Type B pancreatic cell (in vitro differentiated cells): ENCODE measurements at places on chromosomes 5 and 9. TPM values are rescaled to one million over a fixed set of nuclear protein-coding genes. Genes with fewer than 3 reads are reported as not detected.

ADGRD2 gene
- total RNA-seq: 0.21 and 0.31 TPM in 2 replicates

IL3 gene
- not detected in 2 replicates for total RNA-seq

SLC36A1 gene
- 15.5 and 18.2 TPM in 2 replicates for total RNA-seq

HMCN2 gene
- 0.12 and 0.86 TPM in 2 replicates for total RNA-seq

WDR70 gene
- total RNA-seq: 33.4 and 50.2 TPM in 2 replicates

OR1J2 gene
- total RNA-seq: not detected in 2 replicates

HTR1A gene
- 0.90 and 1.1 TPM in 2 replicates for total RNA-seq

PCDHGA1 gene
- total RNA-seq: 0.31 and 0.74 TPM in 2 replicates

TJP2 gene
- 85.2 and 187 TPM in 2 replicates for total RNA-seq

LIFR gene
- total RNA-seq: 15.6 and 32.7 TPM in 2 replicates

KCNN2 gene
- total RNA-seq: 12.5 and 15.4 TPM in 2 replicates

CDH6 gene
- 13.2 and 127 TPM in 2 replicates for total RNA-seq

ANKDD1B gene
- 0.93 and 1.6 TPM in 2 replicates for total RNA-seq

WDR38 gene
- total RNA-seq: 0.75 TPM in 1 of 2 replicates, not detected in the other

LRRC26 gene
- 0.77 and 1.4 TPM in 2 replicates for total RNA-seq

DND1 gene
- total RNA-seq: 1.6 and 2.6 TPM in 2 replicates

ASPN gene
- total RNA-seq: 1.3 TPM in 1 of 2 replicates, not detected in the other

CCDC192 gene
- 0.31 and 2.0 TPM in 2 replicates for total RNA-seq

CTNNAL1 gene
- 29.7 and 36.0 TPM in 2 replicates for total RNA-seq

MTRR gene
- 33.7 and 49.3 TPM in 2 replicates for total RNA-seq

LHFPL2 gene
- 17.9 and 35.3 TPM in 2 replicates for total RNA-seq

EDIL3 gene
- total RNA-seq: 15.4 and 19.1 TPM in 2 replicates

PCDHB14 gene
- 3.1 and 3.7 TPM in 2 replicates for total RNA-seq

MGAT4B gene
- 169 and 211 TPM in 2 replicates for total RNA-seq

CEL gene
- 4.5 and 4.9 TPM in 2 replicates for total RNA-seq

CYSRT1 gene
- 0.86 and 1.5 TPM in 2 replicates for total RNA-seq

CRB2 gene
- total RNA-seq: 1.1 and 61.1 TPM in 2 replicates

FGF10 gene
- total RNA-seq: 1.5 and 9.8 TPM in 2 replicates

LCN12 gene
- 7.9 and 8.3 TPM in 2 replicates for total RNA-seq

GMCL2 gene
- total RNA-seq: not detected in 2 replicates

TMEM215 gene
- total RNA-seq: 0.27 TPM in 1 of 2 replicates, not detected in the other

CDH18 gene
- total RNA-seq: 17.8 and 20.2 TPM in 2 replicates

SLC46A2 gene
- 0.14 TPM in 1 of 2 replicates, not detected in the other for total RNA-seq

TMEFF1 gene
- 9.5 and 30.5 TPM in 2 replicates for total RNA-seq

C6 gene
- total RNA-seq: 1.2 and 2.3 TPM in 2 replicates

DELE1 gene
- total RNA-seq: 45.7 and 67.9 TPM in 2 replicates

KIF4B gene
- total RNA-seq: 0.14 and 0.17 TPM in 2 replicates

ANKRD34B gene
- 0.07 and 0.19 TPM in 2 replicates for total RNA-seq

SPATA31D4 gene
- total RNA-seq: not detected in 2 replicates

POMT1 gene
- total RNA-seq: 48.7 and 55.4 TPM in 2 replicates

CA9 gene
- total RNA-seq: 1.5 TPM in 1 of 2 replicates, not detected in the other

TAS2R1 gene
- not detected in 2 replicates for total RNA-seq

TXNDC8 gene
- not detected in 2 replicates for total RNA-seq

N4BP3 gene
- total RNA-seq: 6.6 and 11.2 TPM in 2 replicates

PCDHB5 gene
- total RNA-seq: 7.3 and 28.8 TPM in 2 replicates

BAG1 gene
- total RNA-seq: 92.6 and 113 TPM in 2 replicates

PCDHGB3 gene
- 0.39 and 1.2 TPM in 2 replicates for total RNA-seq

CDC25C gene
- 4.1 and 17.2 TPM in 2 replicates for total RNA-seq

GDNF gene
- total RNA-seq: 0.98 and 5.7 TPM in 2 replicates

ZNF79 gene
- total RNA-seq: 14.1 and 18.7 TPM in 2 replicates

NSMF gene
- total RNA-seq: 51.2 and 67.8 TPM in 2 replicates

SLC36A2 gene
- total RNA-seq: not detected in 2 replicates

TSSK1B gene
- 0.12 and 0.24 TPM in 2 replicates for total RNA-seq

CCL19 gene
- not detected in 2 replicates for total RNA-seq

UTP15 gene
- 15.7 and 22.7 TPM in 2 replicates for total RNA-seq
